Stimulated activated CD8-positive, alpha-beta memory T cell treated with anti-CD3 and anti-CD28 coated beads, Interleukin-4, amount 100 ng/mL, for 1 hour (primary cell): ENCODE measurements at places on chromosomes 1 and 21.

- DNase-seq: no peak
Measured at GRCh38 chr1:22738522-22738921, 27.9 kb downstream of the EPHB2 start.

DNA sequence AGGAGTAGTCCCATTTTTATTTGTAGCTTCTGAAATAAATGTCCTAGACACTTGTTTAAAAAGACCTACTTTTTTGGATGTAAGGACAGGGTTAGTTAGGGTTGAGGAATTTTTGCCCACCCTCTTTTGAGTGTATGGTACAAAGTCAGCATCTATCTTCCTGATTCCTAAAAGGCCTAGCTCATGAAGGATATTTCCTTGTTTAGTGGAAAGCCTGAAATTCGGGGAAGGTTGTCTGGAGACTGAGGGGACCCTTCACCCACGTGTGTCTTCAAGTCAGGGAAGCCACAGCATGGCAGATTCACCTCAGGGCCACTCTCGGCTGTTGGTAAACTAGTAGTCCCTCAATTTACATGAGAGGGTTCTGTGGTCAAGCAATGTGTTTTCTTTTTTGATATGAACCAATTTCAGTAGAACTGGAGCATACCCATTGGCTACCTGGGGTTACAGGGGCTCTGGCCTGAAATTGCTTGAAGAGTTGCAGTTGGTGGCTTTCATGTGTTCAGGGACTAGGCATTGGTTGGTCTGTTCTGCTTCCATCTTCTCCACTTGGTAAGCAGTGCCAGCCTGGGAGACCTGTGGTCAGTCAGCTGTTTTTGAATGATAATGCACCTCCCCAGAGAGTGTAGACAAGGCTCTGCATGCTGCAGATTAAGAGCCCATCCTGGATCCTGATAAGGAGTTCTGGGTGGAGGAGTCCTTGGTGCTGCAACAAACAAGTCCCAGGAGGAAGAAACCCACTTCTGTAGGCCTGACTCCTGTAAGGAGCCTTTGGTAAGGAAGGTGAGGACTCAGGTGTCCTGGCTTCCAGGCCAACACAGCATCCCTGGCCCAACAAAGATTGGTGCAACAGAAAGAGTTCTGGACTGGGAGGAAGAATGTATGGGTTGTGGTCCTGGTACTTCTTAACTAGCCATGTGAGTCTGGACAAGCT is 6.3 kb downstream of the BTG2 start:
- no peak for DNase-seq

GRCh38 chr1:23389837-23390321 is 20.2 kb upstream of the ZNF436 start:
- DNase-seq: no peak

- no peak for DNase-seq
Measured at GRCh38 chr1:26317612-26318337, at the start of gene CD52. CD52 (plus strand) TSS chr1:26317958; CDS start chr1:26318018, 60 bp downstream.

DNA sequence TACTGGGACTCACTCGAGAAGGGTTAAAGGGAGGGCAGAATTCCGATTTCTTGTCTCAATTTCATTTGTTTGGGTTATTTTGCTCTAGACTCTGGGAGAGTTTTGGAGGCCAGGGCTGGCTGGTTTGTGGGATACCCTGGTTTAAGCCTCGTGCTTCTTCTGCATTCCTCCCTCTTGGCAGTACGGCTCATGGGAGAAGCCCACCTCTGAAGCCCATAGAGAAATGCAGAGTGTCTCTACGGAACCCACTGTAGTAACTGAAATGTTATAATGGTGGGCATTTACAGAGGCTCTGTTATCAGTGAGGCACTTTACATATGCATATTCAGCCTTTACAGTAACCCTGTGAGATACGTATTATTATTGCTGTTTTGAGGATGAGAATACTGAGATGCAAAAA is 43.9 kb downstream of the ROR1 start:
- no peak for DNase-seq

- DNase-seq: no peak
Measured at GRCh38 chr1:207981976-207982375, 71.1 kb upstream of the CD34 start.

DNA sequence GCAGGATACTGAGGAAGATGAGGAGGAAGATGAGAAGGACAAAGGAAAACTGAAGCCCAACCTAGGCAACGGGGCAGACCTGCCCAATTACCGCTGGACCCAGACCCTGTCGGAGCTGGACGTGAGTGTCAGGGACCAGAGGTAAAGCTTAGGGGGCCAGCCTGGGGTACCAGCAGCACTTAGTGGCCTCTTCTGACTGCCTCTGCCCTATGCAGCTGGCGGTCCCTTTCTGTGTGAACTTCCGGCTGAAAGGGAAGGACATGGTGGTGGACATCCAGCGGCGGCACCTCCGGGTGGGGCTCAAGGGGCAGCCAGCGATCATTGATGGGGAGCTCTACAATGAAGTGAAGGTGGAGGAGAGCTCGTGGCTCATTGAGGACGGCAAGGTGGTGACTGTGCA is 17.6 kb downstream of the KDF1 start:
- DNase-seq: no peak

DNA sequence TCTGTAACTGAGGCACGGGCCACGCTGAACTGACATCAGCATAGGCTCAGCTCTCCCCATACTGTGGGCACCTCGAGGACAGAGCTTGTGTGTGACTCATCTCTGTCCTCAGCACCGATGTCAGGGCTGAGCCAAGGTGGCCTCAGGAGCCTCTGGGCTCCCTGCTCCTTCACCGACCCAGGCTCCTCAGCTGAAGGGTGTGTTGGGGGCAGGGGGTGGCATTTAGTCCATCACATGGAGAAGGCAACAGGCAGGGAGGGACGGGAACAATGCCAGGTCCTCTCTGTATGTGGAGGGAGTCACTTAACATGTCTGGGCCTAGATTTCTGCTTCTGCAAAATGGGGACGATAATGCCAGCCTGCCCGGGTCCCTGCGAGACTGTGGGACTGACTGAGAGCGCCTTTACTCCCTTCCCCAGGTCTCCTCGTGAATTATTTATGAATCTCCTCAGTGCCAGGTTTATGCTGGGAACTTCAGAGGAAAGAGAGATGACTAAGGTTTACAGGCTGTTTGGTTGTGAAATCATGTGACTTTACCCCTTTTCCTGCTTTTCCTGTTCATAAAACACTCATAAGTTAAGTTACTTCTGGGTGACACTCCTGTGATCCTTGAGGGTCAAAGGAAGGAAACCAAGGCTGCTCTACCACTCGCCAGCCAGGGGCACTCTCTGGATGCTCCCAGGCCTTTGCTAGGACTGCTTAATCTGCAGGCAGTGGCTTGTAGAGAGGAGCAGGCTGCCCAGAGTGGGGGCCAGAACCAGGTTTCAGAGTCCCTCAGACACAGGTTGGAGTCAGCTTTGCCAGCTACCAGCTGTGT is 16.2 kb downstream of the TTC39A start:
- no peak for DNase-seq

GRCh38 chr1:157097692-157098091 is 1.9 kb downstream of the ETV3L start:
- DNase-seq: no peak

DNA sequence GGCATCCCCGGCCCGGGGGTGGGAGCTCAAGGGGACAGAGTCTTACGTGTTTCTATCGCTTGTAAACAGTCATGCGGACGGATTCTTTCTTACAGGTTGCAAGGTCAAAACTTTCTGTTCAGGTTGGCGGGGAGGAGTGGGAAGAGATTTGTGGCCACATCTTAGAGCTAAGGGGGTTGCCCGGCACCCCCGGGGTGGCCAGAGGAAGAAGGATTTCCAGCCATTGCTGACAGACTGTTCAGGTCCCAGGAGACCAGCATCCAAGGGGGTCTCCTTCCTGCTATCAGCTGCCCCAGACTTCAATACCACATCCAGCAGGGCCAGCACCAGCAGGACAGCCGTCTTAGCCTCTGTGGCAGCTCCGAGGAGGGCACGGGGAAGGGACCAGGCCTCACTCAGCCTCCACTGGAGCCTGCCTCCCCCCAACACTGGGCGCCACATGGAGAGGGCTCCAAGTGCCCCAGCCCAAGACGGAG is 52.0 kb downstream of the KIF21B start:
- no peak for DNase-seq

GRCh38 chr1:237146241-237146640 is 104.3 kb downstream of the RYR2 start:
- no peak for DNase-seq

DNA sequence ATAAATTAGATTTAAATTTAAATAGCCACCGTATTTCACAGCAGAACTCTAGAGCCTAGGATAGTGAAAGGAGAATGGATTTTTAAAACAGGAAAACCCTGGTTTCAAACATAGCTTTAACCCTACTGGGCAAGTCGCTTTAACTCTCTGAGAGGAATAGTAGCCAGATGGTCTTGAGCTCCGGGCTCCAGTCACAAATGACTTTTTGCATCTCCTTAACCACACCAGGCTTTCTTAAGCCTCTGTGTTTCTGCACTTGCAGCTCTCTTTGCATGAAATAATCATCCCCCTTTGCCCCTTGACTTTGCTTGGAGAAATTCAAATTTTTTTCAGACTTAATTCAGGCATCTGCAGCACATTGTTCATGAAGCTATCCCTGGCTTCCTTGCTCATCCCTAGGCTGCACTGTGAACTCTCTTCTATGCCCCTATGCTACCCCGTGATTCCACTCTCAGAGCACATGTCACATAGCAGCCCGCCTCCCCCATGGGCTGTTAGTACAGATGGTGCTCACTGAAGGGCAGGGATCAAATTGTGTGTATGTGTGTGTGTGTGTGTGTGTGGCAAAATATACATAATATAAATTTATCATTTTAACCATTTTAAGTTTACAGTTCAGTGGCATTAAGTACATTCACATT is 68.8 kb upstream of the DAB1 start:
- no peak for DNase-seq

DNA sequence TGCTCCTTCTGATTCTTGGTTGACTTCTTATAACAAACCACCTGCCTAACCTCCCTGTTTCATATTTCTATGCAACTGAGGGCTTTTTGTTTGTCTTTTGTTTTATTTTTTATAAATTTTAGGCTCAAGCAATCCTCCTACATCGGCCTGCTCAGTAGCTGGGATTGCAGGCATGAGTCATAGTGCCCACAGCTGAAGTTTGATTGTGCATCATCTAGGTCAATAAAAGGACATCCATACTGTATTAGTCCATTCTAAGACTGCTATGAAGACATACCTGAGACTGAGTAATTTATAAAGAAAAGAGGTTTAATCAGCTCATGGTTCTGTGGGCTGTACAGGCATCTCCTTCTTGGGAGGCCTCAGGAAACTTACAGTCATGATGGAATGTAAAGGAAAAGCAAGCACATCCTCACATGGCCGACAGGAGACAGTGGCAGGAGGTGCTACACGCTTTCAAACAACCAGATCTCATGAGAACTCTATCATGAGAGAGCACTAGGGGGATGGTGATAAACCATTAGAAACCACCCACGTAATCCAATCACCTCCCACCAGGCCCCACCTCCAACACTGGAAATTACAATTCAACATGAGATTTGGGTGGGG is 285.0 kb downstream of the SIPA1L2 start:
- DNase-seq: no peak

DNA sequence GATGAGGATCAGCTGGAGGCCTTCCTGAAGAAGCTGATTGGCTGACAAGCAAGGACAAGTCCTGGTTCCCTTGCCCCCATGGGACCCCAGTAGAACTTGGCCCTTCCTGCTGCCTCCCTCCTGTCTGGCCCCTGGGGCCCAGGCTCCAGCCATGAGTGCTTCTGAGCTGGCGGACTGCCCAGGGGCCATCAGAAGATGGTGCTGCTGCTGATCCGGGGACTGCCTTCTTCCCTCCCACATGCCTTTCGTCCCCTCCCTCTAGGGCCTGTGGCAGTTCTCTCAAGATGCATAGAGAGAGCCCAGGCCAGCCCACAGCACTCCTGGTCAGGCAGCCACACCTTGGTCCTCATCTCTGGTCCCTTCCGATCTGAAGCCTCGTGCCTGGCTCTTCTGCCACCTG is 57.9 kb upstream of the PRKACB start:
- no peak for DNase-seq

GRCh38 chr1:31765041-31765467 is 914 bp upstream of the ADGRB2 start:
- no peak for DNase-seq

GRCh38 chr1:242449661-242450060 is 74.8 kb downstream of the PLD5 start:
- DNase-seq: no peak

DNA sequence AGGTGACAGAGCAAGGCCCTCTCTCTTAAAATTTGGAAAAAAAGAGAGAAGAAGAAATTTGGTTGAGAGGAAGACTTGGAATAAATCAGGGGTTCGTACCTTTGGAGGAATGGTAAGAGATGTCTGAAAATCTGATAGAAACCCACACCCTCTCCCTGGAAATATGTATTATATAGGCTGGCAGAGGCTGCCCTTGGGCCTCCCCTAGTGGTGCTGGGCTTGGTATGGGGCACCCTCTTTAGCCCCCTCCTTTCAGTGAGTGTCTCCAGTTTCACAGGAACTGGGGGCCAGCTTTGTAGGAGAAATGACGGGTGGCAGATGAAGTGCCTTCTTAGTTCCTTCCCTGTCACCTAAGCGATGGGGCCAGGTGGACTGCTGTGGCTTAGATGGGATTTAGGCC is 82.9 kb upstream of the SLC2A1 start:
- no peak for DNase-seq

GRCh38 chr1:150164224-150164623 is 14.5 kb downstream of the PLEKHO1 start:
- no peak for DNase-seq

GRCh38 chr1:31771891-31772668 is 7.9 kb upstream of the ADGRB2 start:
- no peak for DNase-seq

GRCh38 chr1:164515231-164515630 is 43.8 kb upstream of the PBX1 start:
- no peak for DNase-seq

GRCh38 chr1:231390071-231390470 is 32.0 kb downstream of the EGLN1 start:
- no peak for DNase-seq

GRCh38 chr1:209516771-209517680 is 66.5 kb upstream of the CAMK1G start:
- no peak for DNase-seq

GRCh38 chr21:36171336-36171735 is 14.7 kb downstream of the DOP1B start:
- no peak for DNase-seq

- no peak for DNase-seq
Measured at GRCh38 chr1:234624724-234625117, 14.7 kb upstream of the IRF2BP2 start.

- peak; percentile 49 for DNase-seq
Measured at GRCh38 chr1:178532392-178532791, 19.5 kb downstream of the TEX35 start.

- DNase-seq: no peak
Measured at GRCh38 chr1:17640975-17641374, 101.5 kb downstream of the ARHGEF10L start.

DNA sequence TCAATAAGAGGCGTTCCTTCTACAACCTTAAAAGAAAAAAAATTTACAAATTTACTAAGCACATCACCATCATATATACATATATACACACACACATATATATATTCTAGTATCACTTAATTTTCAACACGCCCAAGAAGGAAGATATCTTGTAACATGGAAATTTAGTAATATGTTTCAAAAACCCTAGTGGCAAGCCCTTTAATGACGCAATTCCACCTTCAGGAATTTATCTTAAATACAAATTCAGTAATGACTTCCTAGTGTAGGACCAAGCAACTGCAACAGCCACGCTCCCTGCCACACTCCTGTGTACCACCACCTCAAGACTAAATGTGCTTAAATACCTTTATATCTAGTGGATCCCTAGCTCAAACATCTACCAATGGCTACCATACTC is 12.5 kb downstream of the LBR start:
- no peak for DNase-seq
